ENCODE measurements at places on chromosomes 2 and 18. TPM values are rescaled to one million over a fixed set of nuclear protein-coding genes. Genes with fewer than 3 reads are reported as not detected.
A peak's percentile ranks its signal among the peaks of the same experiment; 100 is the strongest.

GRCh38 chr2:32611366-32611765 lies 16.5 kb upstream of the TTC27 start:
- H3K4me3 ChIP-seq, result no peak overlapping the region
- no peak for DNase-seq
- H3K27ac ChIP-seq, result no peak overlapping the region
- H3K36me3 ChIP-seq, result peaks cover 6% of the 10 kb centered on the region
- H3K27me3 ChIP-seq, result no peaks in the 10 kb centered on the region

- H3K4me3 ChIP-seq, result no peak overlapping the region
- H3K4me1 ChIP-seq, result no peaks in the 10 kb centered on the region
- no peaks in the 10 kb centered on the region for H3K36me3 ChIP-seq
- H3K27me3 ChIP-seq, result no peaks in the 10 kb centered on the region
Measured at GRCh38 chr2:34229998-34230397, 630.9 kb upstream of the FAM98A start.

The BOLL gene
- total RNA-seq, result not detected

DNA sequence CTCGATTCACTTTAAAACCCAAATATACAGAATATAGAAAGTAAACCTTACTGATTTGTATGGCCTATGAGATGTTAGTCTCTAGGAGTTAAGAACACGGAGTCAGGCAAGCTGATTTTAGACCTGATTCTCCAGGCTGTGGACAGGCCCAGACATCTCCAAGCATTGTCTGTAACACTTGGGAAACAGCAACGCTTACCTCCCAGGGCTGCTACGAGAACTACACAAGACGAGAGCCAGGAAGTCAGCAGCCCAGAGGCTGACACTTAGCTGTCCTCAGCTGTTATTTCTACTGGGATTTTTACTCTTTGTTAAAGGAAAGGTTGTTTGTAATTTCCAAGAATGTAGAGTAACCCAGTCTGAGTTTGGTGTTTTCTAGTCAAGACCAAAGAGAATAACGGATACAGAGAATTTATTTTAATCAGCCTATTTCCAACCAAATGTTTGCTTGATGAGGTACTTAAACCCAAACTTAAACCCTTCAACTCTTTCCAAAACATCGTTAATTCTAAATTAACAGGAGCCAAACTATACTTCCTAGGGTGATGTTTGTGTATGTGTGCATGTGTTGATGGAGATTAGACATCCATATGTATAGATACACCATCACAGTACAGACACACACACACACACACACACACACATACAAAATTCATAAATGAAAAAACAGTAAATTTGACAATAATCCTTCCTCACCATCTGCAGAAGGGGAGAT lies 123.4 kb downstream of the LAMA1 start:
- H3K4me1 ChIP-seq, result peaks cover 3% of the 10 kb centered on the region
- no peak overlapping the region for H3K4me3 ChIP-seq
- H3K27ac ChIP-seq, result no peak overlapping the region
- no peak for DNase-seq

GRCh38 chr2:118133916-118134315 lies 45.6 kb downstream of the INSIG2 start:
- H3K27ac ChIP-seq, result no peak overlapping the region
- no peak for DNase-seq
- H3K4me3 ChIP-seq, result no peak overlapping the region
- H3K4me1 ChIP-seq, result no peaks in the 10 kb centered on the region
- no peaks in the 10 kb centered on the region for H3K36me3 ChIP-seq

GRCh38 chr2:105442056-105442455 lies 43.2 kb upstream of the FHL2 start:
- no peak overlapping the region for H3K4me3 ChIP-seq
- DNase-seq, result no peak
- no peaks in the 10 kb centered on the region for H3K36me3 ChIP-seq
- H3K4me1 ChIP-seq, result peaks cover 47% of the 10 kb centered on the region
- no peaks in the 10 kb centered on the region for H3K27me3 ChIP-seq

DNA sequence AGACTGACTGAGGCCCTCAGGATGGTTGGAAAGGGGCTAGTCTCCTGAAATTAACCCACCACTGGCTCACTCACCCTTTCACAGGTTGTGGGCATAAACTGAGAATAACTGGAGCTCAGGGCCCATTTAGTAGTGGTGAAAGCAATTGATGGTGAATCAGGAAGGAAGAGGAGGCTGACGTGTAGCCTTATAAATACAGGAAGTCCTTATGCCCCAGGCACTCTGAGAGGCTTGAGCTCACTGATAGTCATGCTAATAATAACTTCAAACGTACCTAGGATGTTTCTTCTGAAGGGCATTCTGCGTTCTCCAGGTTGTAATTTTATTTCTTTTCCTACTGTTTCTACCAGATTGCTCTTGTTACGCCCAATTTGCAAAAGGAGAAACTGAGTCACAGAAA lies 328.4 kb downstream of the CLIP4 start:
- no peaks in the 10 kb centered on the region for H3K4me1 ChIP-seq
- no peak for DNase-seq
- no peaks in the 10 kb centered on the region for H3K27me3 ChIP-seq
- no peaks in the 10 kb centered on the region for H3K36me3 ChIP-seq

DNA sequence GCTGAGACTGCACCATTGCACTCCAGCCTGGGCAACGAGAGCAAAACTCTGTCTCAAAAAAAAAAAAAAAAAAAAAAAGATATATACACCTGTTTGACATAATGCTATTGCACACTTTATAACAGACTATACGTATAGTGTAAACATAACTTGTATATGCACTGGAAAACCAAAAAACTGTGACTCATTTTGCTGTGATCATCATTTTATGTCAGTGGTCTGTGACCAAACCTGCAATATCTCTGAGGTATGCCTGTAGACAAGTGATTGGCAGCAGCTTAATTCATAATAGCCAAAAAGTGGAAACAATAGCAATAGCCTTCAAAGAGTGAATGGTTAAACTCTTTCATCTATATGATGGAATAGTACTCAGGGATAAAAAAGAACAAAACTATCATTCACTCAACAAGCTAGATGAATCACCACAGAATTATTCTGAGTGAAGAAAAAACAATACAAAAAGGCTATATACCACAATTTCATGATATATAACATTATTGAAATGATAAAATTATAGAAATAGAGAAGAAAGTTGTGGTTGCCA lies 6.1 kb downstream of the C2orf76 start:
- H3K27ac ChIP-seq, result no peak overlapping the region
- H3K36me3 ChIP-seq, result no peaks in the 10 kb centered on the region
- H3K27me3 ChIP-seq, result no peaks in the 10 kb centered on the region
- no peak overlapping the region for H3K4me3 ChIP-seq
- peaks cover 8% of the 10 kb centered on the region for H3K4me1 ChIP-seq
- no peak for DNase-seq

GRCh38 chr2:42770288-42771131 lies 6.6 kb upstream of the OXER1 start:
- no peak for DNase-seq
- H3K27me3 ChIP-seq, result no peaks in the 10 kb centered on the region
- no peaks in the 10 kb centered on the region for H3K36me3 ChIP-seq
- H3K4me1 ChIP-seq, result no peaks in the 10 kb centered on the region

The ARMC9 gene
- total RNA-seq, result 42.7 TPM

- H3K4me3 ChIP-seq, result no peak overlapping the region
- peaks cover 5% of the 10 kb centered on the region for H3K27me3 ChIP-seq
- no peak overlapping the region for H3K27ac ChIP-seq
- no peak for DNase-seq
- H3K36me3 ChIP-seq, result no peaks in the 10 kb centered on the region
- H3K4me1 ChIP-seq, result no peaks in the 10 kb centered on the region
Measured at GRCh38 chr18:6731222-6731596, 1.7 kb downstream of the ARHGAP28 start.

GRCh38 chr2:17416884-17417391 lies 101.3 kb downstream of the RAD51AP2 start:
- H3K36me3 ChIP-seq, result no peaks in the 10 kb centered on the region
- H3K27ac ChIP-seq, result no peak overlapping the region
- no peak for DNase-seq
- no peaks in the 10 kb centered on the region for H3K4me1 ChIP-seq
- no peaks in the 10 kb centered on the region for H3K27me3 ChIP-seq

DNA sequence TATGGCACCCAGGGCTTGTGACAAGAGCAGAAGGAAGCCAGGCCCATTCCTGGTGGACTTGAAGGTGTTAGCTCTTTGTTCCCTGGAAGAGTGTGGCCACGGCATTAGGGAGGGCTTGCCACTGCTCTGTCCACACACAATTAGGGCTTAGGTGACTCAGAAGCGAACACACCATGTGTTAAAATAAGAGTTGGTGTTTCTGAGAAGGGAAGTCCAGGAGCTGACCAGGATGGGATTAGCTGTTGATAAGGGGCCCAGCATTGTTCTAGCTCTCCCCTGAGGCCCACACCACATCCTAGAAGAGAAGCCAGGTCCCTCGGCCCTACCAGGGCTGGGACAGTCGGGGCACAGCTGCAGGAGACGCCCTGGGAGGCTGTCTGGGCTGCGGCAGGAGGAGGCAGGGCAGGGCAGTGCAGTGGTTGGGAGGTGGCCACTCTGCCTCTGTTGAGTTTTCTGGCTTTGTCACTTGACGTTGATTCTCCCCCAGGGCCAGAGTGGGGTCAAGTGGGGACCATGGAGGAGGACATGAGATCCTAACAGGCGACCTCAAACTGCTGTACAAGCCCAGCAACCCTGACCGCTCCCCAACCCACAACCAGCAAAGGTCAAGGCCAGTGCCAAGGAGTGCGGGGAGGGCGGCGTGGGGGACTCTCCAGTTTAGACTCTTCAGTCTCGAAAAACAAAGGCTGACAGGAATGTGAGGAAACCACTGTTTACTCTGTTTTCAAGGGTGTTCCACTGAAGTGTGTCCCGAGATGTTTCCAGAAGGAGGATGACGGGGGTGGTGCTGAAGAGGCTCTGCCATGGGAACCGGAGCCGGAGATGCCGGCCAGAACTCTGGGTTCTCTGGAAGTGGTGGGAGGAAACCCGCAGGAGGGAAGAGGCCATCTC lies 16.8 kb downstream of the GNLY start:
- H3K4me1 ChIP-seq, result no peaks in the 10 kb centered on the region
- no peak for DNase-seq
- no peak overlapping the region for H3K27ac ChIP-seq
- no peak overlapping the region for H3K4me3 ChIP-seq

- H3K27me3 ChIP-seq, result no peaks in the 10 kb centered on the region
- H3K27ac ChIP-seq, result no peak overlapping the region
- H3K36me3 ChIP-seq, result no peaks in the 10 kb centered on the region
- DNase-seq, result no peak
- peaks cover 7% of the 10 kb centered on the region for H3K4me1 ChIP-seq
Measured at GRCh38 chr2:393711-394696, 106.1 kb upstream of the ALKAL2 start.

GRCh38 chr2:48440103-48440390 lies 89.9 kb upstream of the STON1 start:
- H3K4me3 ChIP-seq, result peak overlapping the region; percentile 64
- DNase-seq, result no peak
- peaks cover 2% of the 10 kb centered on the region for H3K36me3 ChIP-seq

The GAREM2 gene
- total RNA-seq, result 12.4 TPM

DNA sequence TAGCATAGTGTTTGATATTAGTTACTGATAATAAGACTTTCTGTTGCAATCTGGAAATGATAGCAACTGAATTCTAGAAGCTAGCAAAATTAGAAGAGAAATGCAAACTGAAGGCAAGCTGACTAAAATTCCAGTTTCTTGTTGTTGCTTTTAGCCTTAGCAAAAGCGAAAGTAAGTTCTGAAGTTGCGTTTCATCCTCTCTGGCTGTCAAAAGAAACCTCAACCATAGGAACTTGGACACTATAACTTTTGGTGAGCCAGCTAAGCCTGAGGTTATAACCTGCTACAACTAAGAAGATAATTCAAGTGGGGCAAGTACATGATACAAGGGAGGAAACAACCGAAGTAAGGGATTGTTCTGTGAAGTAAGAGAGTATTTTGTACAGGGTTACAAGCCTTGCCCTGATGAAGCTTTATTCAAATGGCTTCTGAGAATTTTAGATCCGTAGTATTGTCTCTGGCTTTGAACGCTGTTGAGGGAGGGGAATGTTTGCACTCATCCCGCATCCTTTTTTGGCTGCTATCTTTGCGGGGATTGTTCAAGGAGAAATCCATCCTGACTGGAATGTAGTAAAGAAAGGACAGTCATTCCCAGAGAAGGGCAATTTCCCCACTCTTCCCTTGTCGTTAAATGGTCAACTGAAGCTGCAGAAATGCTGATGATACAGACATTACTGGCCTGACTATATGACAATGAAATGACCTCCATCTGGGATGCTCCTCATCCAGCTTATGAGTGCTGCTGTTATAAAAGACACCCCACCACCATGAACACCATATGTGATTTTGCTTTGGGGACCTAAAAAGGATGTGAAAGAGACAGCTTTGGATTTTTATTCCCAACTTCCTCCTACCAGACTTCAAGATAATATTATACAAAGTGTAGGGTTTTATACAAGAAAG lies 7.0 kb upstream of the TMX3 start:
- no peaks in the 10 kb centered on the region for H3K27me3 ChIP-seq
- no peak overlapping the region for H3K4me3 ChIP-seq
- H3K27ac ChIP-seq, result peak overlapping the region; percentile 23
- no peak for DNase-seq

The NOSTRIN gene
- not detected for total RNA-seq

- H3K27ac ChIP-seq, result no peak overlapping the region
- no peak for DNase-seq
- H3K4me1 ChIP-seq, result peaks cover 2% of the 10 kb centered on the region
- H3K36me3 ChIP-seq, result no peaks in the 10 kb centered on the region
Measured at GRCh38 chr18:39840856-39841481, 2114.1 kb upstream of the PIK3C3 start.

- H3K27ac ChIP-seq, result no peak overlapping the region
- H3K4me3 ChIP-seq, result no peak overlapping the region
- H3K27me3 ChIP-seq, result no peaks in the 10 kb centered on the region
- peaks cover 5% of the 10 kb centered on the region for H3K36me3 ChIP-seq
- H3K4me1 ChIP-seq, result peaks cover 4% of the 10 kb centered on the region
Measured at GRCh38 chr2:69099541-69099940, 86.6 kb downstream of the ANTXR1 start.

- H3K27ac ChIP-seq, result no peak overlapping the region
- H3K36me3 ChIP-seq, result no peaks in the 10 kb centered on the region
- DNase-seq, result no peak
- H3K27me3 ChIP-seq, result no peaks in the 10 kb centered on the region
Measured at GRCh38 chr18:48754993-48755473, 195.7 kb downstream of the SMAD7 start.

GRCh38 chr2:228066126-228066798 lies 115.2 kb downstream of the SPHKAP start:
- no peak for DNase-seq
- H3K4me3 ChIP-seq, result no peak overlapping the region
- H3K36me3 ChIP-seq, result no peaks in the 10 kb centered on the region
- H3K4me1 ChIP-seq, result no peaks in the 10 kb centered on the region

DNA sequence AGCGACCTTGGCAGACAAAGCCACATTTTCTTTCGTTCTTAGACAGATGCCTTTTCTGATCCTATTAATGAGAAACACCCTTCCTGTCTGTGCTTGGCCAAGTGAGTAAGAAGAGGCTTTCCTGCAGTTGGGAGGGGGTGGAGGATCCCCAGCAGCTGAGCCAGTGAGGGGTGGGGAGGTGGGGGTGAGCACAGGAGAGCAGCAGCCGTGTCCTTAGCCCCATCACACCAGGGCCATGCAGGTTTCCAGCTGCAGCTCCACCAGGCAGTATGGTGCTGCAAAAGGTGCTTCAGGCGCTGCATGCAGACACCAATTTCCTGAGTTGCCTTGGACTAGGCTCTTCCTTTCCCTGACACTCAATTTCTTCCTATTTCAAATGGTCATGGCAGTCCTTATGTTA lies 123.3 kb upstream of the SIX2 start:
- H3K27ac ChIP-seq, result no peak overlapping the region
- no peak overlapping the region for H3K4me3 ChIP-seq
- no peaks in the 10 kb centered on the region for H3K4me1 ChIP-seq
- no peak for DNase-seq
- H3K36me3 ChIP-seq, result no peaks in the 10 kb centered on the region

GRCh38 chr2:199441759-199442158 lies 16.0 kb downstream of the SATB2 start:
- H3K36me3 ChIP-seq, result peaks cover 4% of the 10 kb centered on the region
- no peak overlapping the region for H3K4me3 ChIP-seq
- no peaks in the 10 kb centered on the region for H3K27me3 ChIP-seq
- peak overlapping the region; percentile 62 for H3K27ac ChIP-seq

Data from Panc1 (cell line).